Suppressor macrophage (primary cell): ENCODE measurements at places on chromosomes 16 and 17.

- no peak for DNase-seq
Observed at GRCh38 chr16:31561426-31562233, 33.9 kb downstream of the AHSP start.

DNA sequence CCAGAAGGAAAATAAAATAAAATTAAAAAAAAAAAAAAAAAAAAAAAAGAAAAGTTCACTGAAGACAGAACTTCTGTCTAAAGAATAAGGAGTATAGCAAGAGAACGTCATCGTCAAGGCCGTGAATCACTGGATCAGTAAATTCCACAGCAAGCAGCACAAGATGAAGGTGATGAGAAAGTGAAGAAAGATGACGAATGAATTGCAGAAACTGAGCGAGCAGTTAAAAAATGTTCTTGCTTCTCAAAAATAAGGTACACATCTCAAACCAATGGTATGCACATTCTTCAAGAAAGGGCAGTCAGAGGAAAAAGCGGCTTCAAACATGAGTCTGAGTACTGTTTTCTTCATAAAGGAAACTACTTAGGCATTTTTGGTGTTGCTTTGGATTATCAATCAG, 104.7 kb downstream of the SMG6 start:
- no peak for DNase-seq

DNA sequence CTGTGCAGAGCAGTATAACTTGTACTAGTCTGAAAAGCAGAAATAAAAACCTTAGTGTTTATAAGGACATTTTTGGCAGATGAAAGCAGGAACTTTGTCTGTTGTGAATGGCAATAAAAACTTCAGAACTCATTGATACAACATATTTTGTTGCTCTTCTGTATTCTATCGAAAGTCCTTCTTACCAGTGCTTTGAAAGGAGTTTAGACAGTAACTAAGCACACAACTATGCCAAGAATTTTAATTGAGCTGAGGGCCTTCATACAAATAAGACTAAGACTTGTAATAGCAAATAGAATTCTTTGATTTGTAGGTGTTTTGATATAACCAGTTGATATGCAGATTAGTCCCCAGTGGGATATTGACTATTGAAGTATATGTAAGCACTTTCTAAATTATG, 308.4 kb downstream of the ZFHX3 start:
- DNase-seq = no peak

DNA sequence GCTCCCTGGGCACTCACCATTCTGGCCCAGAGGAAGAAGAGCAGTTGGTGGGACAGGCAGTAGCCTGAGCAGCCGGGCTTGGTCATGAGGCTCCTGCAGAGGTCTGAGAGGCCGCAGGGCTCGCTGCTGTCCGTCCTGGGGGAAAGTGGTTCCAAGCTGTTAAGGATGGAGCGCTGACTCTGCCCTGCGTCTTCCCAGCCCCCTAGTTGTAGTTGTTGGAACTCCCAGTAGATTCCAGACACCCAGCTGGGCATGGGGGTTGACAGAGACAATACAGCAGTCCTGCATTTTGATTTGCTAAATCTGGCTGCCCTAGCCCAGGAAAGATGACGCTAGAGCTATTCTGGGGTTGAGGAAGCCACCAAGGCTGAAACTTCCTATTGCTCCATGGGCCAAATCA, 7.3 kb downstream of the C16orf89 start:
- peak; percentile 67 for DNase-seq

DNA sequence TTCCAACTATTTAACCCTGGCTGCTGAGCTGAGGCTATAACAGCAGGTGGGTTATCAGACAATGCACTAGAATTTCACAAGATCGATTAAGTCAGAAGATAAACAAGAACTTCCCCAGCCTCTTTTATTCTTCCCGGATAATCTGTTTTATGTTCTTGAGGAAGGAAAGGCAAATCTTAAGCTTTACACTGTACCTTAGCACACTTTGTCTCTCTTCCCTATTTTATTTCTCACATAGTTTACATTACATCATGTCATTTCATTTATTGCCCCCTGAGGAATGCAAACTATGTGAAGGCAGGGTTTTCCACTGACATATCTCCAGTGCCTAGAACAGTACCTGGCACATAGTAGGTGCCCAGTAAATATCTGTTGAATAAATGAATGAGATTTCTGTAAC, 139.6 kb downstream of the SKAP1 start:
- no peak for DNase-seq

GRCh38 chr17:56593086-56593645, 333 bp upstream of the NOG start:
- peak; percentile 68 for DNase-seq

- DNase-seq = peak; percentile 34
Observed at GRCh38 chr17:81665205-81666091, 957 bp downstream of the OXLD1 start.

DNA sequence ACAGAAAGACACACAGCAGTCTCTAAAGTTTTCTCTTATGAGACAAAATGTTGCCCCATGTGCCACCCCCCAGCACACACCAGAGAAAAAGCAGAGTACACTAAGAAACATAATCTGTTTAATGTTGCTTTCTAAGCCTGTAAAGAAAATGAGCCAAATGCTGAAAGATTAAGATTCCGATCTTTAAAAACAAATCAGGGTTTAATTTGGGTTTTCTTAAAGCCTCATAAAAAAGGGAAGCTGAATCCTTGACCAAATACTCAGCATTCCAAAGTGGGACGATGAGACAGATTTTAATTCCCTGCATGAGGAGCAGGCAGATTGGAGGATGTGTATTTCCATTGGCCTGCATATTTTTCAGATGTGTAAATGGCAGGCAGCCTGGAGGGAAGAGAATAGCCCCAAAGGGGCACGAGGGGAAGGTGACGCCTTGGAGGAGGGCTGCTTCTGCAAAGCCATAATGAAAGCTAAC, 118.4 kb downstream of the COPRS start:
- no peak for DNase-seq

- DNase-seq = no peak
Observed at GRCh38 chr17:71304498-71305158, 816.2 kb upstream of the SOX9 start.

GRCh38 chr17:19768046-19768782, 20.1 kb upstream of the ALDH3A1 start:
- peak; percentile 15 for DNase-seq

DNA sequence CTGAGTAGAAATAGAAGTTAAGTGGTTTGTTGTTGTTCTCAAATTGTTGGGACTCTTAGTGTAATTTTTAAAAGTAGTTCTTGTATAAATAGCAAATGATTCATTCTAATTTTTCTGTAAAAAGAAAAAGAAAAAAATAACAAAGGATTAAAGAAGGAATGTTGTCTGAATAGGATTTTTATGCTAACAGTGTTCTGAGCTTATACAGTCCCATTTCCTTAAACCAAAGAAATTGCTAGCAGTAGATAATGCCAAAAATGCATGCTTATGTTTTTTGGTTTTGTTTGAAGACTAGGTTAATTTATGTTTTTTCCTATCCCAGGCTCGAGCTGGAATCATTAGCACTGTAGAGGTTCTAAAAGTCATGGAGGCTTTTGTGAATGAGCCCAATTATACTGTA, 44.7 kb upstream of the KPNB1 start:
- no peak for DNase-seq

DNA sequence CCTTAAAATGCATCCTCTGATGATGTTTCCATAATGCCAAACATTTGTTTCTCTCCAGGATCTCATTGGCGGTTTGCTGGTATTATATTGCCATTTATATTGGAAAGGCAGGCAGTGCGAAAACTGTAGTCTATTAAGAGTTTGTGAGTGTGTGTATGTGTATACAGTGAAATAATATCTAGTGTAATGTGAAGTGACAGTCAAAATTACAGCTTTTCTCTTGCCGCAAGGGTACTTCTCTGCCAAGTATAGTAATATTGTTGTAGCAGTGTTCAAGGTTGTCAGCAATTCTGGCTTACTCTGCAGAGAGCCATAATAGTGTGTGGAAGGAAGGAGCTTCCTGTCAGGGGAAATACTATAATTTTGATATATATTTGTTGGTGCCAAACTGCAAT, 178.6 kb downstream of the WWOX start:
- no peak for DNase-seq

GRCh38 chr17:17104494-17104893, 62.2 kb downstream of the MPRIP start:
- DNase-seq = no peak

DNA sequence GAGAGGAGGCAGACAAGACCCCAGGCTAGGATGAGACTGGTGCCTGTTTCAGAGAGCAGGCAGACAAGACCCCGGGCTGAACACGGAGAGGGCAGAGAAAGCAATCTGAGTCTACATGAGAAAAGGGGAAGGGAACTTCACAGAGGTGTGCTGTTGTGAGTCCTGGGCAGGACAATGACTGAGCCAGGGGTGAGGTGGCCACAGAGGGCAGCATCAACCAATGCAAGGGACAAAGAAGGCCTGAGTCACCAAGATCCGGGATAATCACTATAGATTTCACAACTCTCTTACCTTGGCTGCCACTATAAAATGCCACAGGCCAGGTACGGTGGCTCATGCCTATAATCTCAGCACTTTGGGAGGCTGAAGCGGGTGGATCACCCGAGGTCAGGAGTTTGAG, 89.0 kb downstream of the SLC39A11 start:
- no peak for DNase-seq

- DNase-seq = peak; percentile 68
Observed at GRCh38 chr17:57114085-57114673, 29.1 kb downstream of the AKAP1 start.

GRCh38 chr17:39861235-39861634, 2.9 kb downstream of the IKZF3 start:
- no peak for DNase-seq

- no peak for DNase-seq
Observed at GRCh38 chr16:12002447-12003006, 26.0 kb downstream of the SNX29 start.
